ENCODE measurements at places on chromosomes 6 and 20. TPM values are rescaled to one million over a fixed set of nuclear protein-coding genes. Genes with fewer than 3 reads are reported as not detected.

Gene HLA-C
- total RNA-seq = 167 TPM

Gene NINL
- total RNA-seq = 7.6 TPM

Gene HCRTR2
- not detected for total RNA-seq

Gene TBXT
- total RNA-seq = not detected

Gene EGFL8
- 7.7 TPM for total RNA-seq

Gene POPDC3
- total RNA-seq = 59.2 TPM

Gene ZCCHC3
- 11.0 TPM for total RNA-seq

Gene CTAGE9
- not detected for total RNA-seq

Gene HTR1E
- total RNA-seq = not detected

Gene SLC16A10
- 20.8 TPM for total RNA-seq

Gene ZNF311
- 0.30 TPM for total RNA-seq

Gene ADTRP
- total RNA-seq = not detected

Gene LHFPL5
- total RNA-seq = not detected

Gene ISM1
- 1.7 TPM for total RNA-seq

Gene UBE3D
- 3.0 TPM for total RNA-seq

Gene DYNLT1
- 130 TPM for total RNA-seq

Gene SLC12A5
- 1.3 TPM for total RNA-seq

Gene ENPP4
- 21.3 TPM for total RNA-seq

Gene OR2W1
- total RNA-seq = not detected

Gene GPX5
- total RNA-seq = not detected

Gene PGBD1
- 2.3 TPM for total RNA-seq

Gene SEC23B
- total RNA-seq = 9.5 TPM

Gene RCAN2
- total RNA-seq = 254 TPM

Gene LAMA2
- 138 TPM for total RNA-seq

Gene C6orf118
- total RNA-seq = not detected

Gene CD93
- 41.0 TPM for total RNA-seq

Gene MRPL14
- total RNA-seq = 38.8 TPM

Gene LY6G6C
- total RNA-seq = not detected

Gene ADGRB3
- 0.89 TPM for total RNA-seq

Gene HLA-DQA2
- 2.7 TPM for total RNA-seq

Gene SPACA1
- not detected for total RNA-seq

Gene MYB
- 0.15 TPM for total RNA-seq

Gene MOCS1
- 24.7 TPM for total RNA-seq

Gene LRFN2
- not detected for total RNA-seq

Gene BMP5
- total RNA-seq = 2.8 TPM

Gene RIMS1
- total RNA-seq = 1.2 TPM

Gene RIPPLY2
- total RNA-seq = not detected

Gene SEC63
- total RNA-seq = 45.2 TPM

Gene TRDN
- total RNA-seq = 470 TPM

Gene HLA-DRB5
- total RNA-seq = 19.5 TPM

Gene ULBP1
- 0.17 TPM for total RNA-seq

Gene MLN
- not detected for total RNA-seq

Gene GTSF1L
- total RNA-seq = not detected

Gene SAPCD1
- 0.47 TPM for total RNA-seq

Gene DLL1
- total RNA-seq = 15.3 TPM

Gene SLC22A16
- not detected for total RNA-seq

Gene SCRT2
- total RNA-seq = not detected

Gene C20orf202
- total RNA-seq = 0.25 TPM

Gene FAM162B
- 3.6 TPM for total RNA-seq

Gene RTEL1
- total RNA-seq = 9.9 TPM

Gene RIPOR2
- 3.6 TPM for total RNA-seq
